ENCODE measurements at places on chromosomes 4 and X. TPM values are rescaled to one million over a fixed set of nuclear protein-coding genes. Genes with fewer than 3 reads are reported as not detected.

FDCSP gene
- polyA plus RNA-seq = 61.2 TPM

MAGEC2 gene
- not detected for polyA plus RNA-seq

STS gene
- 1.3 TPM for polyA plus RNA-seq

GABRE gene
- polyA plus RNA-seq = 13.4 TPM

ITIH6 gene
- polyA plus RNA-seq = not detected

SSX1 gene
- polyA plus RNA-seq = 0.09 TPM

SPANXB1 gene
- 0.41 TPM for polyA plus RNA-seq

DNA sequence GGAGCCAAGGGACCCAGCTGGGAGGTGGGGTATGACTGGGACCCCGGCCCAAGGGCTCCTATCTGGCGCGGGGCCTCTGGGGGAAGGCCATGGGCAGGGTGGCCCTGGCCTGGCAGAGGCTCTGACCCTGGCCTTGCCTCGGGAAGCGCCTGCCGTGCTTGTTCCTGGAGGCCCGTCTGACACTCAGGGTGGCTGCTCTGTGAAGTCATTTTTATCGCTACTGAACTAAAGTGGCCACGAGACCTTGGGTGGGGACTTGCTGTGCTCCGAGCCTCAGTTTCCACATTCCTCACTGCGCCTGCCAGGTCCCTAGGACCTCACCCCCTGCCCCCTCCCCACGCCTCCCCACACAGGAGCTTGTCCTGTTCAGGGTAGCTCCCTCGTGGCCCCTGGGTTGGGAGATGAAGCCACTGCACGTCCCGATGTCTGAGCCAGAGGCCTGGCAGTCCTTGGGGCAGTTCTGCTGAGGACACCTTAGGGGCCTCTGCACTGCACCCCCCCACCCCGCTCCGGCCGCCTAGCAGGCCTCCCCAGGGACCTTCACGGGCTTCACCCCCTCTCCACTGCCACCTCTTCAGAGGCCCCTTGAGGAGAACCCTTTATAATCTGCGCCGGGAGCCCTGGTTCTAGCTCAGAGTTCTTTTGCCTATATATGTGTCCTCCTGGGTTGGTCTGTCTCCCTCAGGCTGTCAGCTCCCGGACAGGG is 639 bp upstream of the SORCS2 start:
- no peak for DNase-seq

DNA sequence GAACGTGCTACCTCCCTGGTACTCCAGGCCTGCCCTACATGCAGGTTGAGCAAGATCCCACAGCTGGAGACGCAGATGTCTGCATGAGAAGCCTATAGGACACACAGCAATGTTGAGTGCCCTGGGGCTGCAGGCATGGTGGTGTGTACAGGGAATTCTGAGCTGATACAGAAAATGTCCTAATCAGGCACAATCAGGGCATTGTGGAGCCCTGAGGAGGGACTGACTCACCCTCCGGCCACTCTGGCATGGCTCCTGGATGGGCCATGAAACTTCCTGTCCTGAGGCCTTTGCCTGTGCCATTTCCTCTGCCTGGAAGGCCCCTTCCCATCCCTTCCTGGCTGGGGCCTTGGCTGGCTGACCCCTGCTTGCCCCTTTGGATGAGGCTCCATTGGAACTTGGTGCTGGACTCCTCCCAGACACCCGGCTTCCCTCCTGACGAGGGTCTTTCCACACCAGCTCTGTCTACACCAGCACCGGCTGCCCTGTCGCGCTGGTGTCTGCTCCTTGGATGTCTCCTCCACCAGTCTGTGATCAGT is 16.7 kb upstream of the AFAP1 start:
- DNase-seq = no peak

- no peak for DNase-seq
Measured at GRCh38 chr4:32251926-32252325, 1531.8 kb downstream of the PCDH7 start.

DNA sequence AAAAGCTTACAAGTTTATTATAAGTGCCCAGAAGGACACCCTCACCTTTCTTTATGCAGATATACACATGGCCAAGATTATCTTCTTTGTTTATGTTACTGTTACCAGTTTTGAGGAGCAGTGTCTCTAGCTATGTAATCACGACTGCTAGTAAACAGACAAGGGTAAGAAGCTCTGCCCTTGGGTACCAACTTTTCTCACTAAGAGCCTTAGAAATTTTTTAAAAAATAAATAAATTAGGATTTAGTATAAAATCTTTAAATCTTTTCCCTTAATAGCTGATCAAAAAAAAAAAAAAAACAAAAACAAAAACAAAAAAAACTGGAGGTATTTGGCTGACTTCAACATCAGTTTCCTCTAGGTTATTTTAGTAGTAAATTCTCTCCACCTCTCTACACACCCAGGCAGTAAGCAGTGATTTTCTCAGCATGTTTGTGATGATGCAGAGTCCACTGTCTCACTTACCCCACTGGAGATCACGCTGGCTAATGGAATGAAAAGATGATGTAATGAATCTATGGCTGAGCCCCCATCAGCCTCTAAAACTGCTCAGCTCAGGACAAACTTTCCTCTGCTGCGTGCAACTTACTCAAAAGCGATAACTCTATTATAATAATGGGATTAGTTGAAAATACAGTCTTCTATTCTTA is 125.9 kb downstream of the FRYL start:
- DNase-seq = no peak

GRCh38 chr4:153728151-153728550 is 31.7 kb downstream of the RNF175 start:
- DNase-seq = no peak

GRCh38 chr4:87092389-87093141 is 127.9 kb downstream of the KLHL8 start:
- DNase-seq = no peak

DNA sequence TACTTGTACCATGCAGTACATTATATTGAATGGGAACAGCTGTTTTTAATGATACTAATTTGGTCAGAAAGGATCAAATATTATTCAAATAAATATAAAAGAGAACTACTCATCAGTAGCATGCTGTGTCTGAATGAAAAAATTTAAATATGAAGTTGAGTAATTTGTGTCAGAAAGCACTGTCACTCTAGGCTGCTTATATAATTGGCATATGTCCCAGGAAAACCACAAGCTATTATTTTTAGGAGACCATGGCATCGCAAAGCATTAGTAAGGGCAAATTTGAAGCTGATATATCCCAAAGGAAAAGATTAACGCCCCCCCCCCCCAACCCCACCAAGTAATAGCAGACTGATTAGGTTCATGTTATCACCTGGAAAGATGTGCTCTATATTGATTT is 388.5 kb upstream of the SPANXN4 start:
- DNase-seq = no peak

DNA sequence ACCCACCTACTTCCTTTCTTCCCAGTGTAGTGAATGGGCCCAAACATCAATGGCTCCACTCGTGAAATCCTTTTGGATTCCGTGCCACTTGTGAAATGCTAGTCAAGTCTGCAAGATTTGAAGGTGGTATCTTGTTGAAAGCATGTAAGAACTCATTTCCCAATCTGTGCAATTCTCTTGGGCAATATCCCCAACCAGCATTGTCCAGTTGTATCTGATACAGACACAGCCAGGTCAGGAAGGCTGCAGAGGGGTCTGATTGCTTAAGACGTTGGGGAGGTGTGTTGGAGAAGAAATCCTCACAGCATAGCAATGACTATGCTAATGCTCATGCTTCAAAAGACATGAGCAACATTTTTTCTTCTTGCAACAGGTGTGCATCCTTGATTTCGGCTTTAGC is 164.8 kb downstream of the VEGFC start:
- no peak for DNase-seq

DNA sequence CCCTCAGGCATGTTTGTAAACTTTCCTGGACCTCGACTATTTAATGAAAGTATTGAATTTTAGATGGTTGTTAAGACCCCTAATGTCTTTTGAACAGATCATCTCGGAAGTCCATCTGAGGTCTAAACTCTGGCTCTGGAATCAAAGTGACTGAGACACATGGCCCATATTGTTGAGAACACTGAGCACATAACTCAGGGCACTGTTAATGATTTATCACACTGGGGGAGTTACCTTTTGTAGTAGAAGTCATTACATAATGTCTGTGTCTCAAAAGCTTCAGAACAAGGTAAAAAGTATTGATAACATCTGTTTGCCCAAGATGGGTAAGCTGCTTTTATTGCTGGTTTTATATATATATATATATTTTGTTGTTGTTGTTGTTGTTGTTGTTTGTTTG is 103.4 kb upstream of the HS3ST1 start:
- DNase-seq = no peak

- DNase-seq = no peak
Measured at GRCh38 chr4:71334465-71334882, 4.3 kb upstream of the SLC4A4 start.

DNA sequence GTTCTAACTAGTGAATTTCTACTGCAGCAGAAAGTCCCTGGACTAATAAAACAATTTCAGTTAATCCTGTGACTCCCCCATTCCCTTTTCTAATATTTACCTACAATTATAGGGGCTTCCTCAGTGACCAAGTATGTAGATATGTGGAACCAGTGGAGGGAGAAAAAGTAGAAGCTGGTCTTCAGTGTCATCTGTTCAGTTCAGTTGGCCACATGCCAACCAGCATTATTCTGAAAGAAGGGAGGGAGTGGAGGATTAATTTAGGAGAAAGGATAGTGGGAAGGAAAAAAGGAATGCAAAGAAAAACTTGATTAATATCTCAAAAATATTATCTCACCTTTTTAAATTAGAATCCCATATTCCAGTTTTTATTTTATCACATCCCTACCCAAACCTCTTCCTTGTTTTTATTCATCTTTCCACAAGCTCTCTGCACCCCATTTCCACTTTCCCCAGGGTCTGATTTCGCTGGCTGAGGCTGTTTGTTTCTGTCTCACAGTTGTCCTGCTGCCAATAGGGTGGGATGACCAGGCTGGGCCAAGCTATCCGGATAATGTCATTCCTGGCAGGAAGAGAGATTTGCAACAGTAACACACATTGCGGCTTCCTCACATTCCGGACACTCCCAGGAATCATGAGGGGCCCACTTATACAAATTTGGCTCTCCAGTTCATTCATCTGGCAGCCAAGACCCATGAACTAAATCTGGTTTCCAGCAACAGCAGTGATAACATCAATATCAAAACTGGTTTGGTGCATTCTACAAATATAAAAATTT is 24.6 kb upstream of the ANTXR2 start:
- no peak for DNase-seq
